Non-pigmented ciliary epithelial cell (primary cell): ENCODE measurements at places on chromosomes 13 and 19.

GRCh38 chr19:15372891-15373301, 6.7 kb downstream of the AKAP8 start:
- no peak for DNase-seq

DNA sequence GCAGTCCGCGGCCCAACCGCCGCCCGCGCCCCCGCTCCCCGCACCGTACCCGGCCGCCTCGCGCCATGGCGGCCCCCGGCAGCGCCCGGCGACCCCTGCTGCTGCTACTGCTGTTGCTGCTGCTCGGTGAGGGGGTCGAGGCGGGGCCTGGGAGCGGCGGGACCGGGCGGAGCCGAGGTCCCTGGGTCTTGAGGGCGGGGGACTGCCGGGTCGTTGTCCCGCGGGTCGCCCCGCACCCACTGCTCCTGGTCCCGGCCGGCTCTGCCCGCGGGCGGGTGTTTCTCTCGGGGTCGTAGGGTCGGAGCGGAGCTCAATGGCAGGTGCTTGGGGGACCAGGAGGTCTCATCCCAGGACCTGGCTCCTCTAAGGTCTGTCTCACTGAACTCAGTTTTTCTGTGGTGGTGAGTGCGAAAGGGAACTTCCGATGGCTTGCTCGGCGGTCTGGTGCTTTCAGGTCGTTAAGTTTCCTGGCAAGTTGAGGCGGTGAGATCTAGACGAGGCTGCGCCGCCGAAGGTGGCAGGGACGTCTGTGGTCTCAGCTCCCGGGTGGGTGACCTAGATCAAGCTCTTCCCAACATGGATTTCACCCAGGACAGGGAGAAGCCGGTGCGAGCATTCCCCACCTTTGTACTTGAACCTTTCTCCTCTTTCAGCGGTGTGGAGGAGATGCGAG, 467 bp downstream of the LAMP1 start:
- no peak for DNase-seq

DNA sequence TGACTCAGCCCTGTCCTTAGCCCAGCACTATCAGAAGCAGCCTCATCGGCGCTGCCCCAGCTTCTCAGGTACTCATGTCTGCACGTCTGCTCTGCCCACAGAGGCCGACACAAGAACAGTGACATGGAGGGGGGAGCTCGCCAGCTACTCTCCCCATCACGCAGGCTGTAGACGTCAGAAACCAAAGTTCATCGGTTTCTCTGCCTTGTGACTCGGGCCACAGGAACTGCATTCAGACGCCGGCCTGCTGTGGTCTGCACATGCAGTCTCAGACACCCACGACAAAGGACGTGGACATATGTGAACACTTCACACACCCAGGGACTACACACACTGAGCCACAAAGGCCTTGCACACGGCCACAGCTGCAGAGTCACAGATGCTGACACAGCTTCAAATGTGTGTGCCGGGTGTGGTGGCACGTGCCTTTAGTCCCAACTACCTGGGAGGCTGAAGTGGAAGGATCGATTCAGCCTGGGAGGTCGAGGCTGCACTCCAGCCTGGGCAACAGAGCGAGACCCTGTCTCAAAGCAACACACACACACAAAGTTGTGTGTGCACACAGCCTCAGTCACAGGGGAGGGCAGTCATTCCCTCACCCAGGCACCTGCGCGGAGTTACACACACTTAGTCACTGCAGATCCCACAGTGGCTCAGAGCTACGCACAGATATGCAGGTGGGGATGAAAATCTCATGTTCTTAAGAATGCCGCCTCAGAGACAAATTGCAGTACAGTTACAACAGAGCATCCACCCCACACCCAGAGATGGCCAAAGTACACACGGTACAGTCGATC, 4.9 kb upstream of the ZFP36 start:
- no peak for DNase-seq

GRCh38 chr19:38980583-38981374, 5.2 kb upstream of the FBXO17 start:
- no peak for DNase-seq

DNA sequence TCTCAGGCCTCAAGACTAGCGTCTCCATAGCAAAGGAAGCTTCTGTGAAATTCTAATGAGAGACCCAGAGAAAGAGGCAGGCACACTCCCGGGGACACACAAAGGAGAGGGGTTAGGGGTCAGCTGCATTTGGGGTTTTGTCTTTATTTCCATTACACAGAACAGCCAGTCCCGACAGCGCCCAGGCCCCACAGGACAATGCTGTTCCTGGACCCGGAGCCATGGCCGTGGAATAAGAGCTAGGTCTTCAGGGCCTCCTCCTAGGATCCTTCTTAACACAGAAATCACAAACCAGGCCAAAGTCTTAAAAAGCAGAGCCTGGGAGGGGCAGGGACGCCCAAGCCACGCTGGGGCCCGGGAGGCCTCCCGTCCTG, 22.8 kb downstream of the KCTD15 start:
- DNase-seq: no peak

GRCh38 chr19:14089662-14090508, 666 bp downstream of the SAMD1 start:
- no peak for DNase-seq

GRCh38 chr13:86020351-86021002, 221.3 kb upstream of the SLITRK6 start:
- peak; percentile 49 for DNase-seq

DNA sequence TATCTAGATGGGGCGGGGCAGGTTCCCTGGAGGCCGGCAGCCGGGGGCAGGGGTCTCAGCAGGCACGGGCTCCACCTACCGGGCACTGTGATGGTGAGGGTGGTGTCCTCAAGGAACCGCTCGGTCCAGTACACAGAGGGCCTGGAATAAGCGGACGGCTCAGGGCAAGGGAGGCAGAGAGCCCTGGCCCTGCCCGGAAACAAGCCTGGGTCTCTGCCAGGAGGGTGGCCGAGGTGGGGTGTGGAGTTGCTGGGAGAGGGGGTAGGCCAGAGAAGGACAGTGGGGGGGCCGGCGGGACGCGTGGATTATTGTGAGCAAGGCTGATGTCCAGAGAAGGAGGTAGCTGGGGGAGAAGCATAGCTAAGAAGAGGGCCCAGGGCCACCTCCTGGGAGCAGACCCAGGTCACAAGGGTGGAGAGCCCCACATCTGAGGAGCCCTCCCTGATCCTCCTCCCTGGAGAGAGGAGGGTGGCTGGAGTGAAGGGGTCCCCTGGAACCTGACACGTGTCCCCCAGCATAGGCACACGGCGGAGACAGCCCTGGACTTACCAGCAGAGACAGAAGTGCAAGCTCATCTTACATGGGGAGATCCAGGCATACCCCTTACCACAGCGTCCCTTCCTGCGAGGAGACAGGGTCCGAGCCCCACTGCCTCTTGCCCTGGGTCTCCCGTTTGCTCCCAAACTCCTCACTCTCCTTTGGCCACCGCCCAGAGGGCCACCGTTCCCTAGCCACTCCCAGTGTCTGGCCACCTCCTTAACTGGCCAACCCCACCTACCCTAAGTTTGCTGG, 29.0 kb upstream of the MIER2 start:
- no peak for DNase-seq

DNA sequence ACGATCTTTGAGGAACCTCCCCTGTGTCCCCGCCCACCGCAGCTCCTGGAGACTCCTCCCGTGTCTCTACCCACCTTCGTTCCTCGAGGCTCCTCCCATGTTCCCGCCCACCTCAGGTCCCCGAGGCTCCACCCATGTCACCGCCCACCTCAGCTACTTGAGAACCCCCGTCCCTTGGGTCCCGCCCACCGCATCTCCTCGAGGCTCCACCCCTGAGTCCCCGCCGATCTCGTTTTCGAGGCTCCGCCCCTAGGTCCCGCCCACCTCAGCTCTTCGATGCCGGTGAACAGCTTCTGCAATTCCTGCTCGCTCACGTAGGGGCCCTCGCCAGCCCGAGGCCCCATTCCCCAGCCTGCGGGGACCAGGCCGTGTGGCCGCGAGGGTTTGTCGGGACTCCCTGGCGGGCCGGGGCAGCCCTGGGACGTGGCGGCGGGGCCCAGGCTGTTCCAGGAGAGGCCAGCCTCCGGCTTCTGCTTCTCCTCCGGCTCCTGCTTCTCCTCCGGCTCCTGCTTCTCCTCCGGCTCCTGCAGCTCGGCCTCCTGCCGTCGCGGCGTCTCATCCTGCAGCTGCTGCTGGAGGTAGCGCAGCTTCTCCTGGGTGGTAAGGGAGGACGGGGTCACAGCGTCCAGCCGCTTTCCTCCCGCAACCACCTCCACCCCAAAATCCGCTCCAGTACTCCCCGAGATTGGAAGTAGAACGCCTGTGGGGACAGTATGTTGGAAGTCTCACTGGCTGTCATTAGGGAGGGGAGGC, 16.7 kb downstream of the TSKS start:
- no peak for DNase-seq

DNA sequence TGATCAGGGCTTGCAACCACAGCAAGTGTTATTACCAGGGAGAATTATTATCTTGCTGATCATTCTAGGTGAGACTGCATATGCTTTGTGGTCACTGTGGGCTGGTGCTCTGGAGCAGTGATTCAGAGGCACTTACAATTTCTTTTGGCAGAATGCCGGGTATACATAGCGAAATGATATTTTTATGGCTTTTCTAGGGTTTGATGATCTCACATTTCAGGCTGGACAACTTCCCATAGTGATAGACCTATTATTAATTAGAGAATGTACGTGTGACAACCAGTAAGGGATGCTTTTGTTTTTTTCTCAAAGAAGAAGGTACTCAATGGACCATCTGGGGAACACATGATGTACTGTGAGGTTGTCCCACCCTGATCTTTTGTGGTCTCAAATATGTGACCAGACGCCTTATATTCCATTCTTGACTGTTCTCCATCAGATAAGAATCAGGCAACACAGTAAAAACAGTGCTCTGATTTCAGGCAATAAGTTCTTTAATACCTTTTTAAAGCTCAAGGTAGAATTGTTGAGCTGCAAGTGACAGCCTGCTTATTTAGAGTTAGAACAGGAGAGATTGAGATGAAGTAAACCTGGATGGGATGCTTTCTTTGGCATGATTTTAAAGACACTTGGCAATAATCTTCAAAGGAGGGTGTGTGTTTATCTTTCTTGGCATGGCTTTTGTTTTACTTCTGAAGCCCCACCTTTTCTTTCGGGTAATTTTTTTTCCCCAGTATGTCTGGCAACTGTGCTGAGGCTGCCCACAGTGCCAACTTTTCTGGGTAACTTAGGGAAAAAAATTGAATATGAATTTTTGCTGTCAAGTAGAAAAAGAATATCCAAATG, 27.4 kb upstream of the SCEL start:
- DNase-seq: peak; percentile 79

GRCh38 chr13:34156841-34157365, 339.0 kb downstream of the RFC3 start:
- peak; percentile 97 for DNase-seq
